Hematopoietic multipotent progenitor cell treated with erythropoietin and hydrocortisone succinate and interleukin-3 and kit ligand, for 6 days (in vitro differentiated cells): ENCODE measurements at places on chromosomes 3 and 15.

GRCh38 chr15:62658498-62658897 lies 384.0 kb upstream of the TPM1 start:
- DNase-seq = no peak

DNA sequence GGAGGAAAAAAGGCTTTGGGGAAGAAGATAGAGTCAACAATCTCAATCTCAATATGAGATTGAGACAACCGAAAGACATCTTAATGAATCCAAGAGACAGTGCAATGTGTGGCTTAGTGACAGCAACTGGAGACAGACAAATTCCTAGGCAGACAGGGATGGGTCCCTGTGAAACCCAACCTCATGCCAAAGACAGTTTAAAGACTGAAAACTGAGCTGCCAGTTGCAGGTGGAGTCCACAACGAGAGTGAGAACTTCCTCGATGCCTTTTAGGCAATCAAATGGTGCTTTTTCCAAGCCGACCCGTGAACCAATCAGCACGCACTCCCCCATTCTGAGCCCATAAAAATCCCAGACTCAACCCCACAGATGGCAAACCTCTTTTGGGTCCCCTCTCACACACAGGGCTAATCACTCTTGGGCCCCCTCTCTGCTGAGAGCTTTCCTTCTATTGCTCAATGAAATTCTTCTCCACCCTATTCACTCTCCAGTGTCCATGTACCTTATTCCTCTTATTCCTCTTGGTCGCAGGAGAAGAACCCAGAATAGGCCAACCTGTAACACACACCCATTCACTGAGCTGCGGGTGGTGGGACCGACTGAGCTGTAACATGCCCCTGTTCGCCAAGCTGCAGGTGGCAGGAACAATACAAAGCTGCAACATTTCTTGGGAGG lies 34.8 kb downstream of the ZMAT3 start:
- DNase-seq = no peak

GRCh38 chr3:138036572-138036971 lies 26.6 kb downstream of the CLDN18 start:
- no peak for DNase-seq

DNA sequence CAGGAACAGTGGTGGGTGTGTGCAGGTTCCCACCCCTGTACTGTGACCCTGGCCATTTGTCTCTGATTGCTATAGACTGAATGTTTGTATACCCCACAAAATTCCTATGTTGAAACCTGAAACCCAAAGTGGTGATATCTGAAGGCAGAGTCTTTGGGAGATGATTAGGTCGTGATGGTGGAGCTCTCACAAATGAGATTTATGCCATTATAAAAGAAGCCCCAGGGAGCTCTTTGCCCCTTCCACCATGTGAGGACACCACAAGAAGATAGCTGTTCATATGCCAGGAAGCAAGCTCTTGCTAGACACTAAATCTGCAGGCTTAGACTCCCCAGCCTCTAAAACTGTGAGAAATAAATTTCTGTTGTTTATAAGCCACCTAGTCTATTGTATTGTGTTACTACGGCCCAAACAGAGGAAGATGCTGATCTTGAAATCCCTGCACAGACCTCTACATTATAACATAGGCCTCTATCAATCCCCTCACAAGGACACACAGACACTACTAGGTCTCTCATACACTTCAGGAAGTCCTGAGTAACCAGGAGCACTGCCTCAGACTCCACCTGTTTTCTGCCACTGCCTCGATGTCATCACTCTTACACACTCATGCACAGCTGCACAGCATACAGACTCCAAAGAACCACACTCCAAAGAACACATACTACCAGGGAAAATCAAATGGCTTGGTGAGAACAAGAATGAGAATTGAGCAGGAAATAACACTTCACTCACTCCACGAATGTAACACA lies 14.7 kb downstream of the IGSF11 start:
- no peak for DNase-seq

GRCh38 chr3:113277941-113278598 lies 66.7 kb downstream of the BOC start:
- DNase-seq = no peak

- DNase-seq = peak; percentile 37
Observed at GRCh38 chr3:197597335-197597734, 41.6 kb upstream of the BDH1 start.

DNA sequence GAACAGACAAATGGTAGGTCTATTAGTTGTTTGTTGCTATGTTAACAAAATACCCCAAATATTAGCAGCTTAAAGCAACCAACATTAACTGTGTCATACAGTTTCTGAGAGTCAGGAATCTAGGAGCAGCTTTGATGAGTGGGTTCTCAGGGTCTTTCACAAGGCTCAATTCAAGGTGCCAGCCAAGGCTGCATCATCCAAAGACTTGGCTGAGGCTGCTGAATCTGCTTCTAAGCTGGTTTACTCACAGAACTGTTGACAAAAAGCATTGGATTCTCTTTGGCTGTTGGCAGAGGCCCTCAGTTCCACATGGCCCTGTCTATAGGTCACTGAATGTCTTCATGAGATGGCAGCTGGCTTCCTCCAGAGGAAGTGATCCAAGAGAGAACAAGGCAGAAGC lies 40.3 kb upstream of the TSC22D2 start:
- DNase-seq = no peak

GRCh38 chr3:149332227-149332765 lies 1.1 kb downstream of the TM4SF18 start:
- no peak for DNase-seq

DNA sequence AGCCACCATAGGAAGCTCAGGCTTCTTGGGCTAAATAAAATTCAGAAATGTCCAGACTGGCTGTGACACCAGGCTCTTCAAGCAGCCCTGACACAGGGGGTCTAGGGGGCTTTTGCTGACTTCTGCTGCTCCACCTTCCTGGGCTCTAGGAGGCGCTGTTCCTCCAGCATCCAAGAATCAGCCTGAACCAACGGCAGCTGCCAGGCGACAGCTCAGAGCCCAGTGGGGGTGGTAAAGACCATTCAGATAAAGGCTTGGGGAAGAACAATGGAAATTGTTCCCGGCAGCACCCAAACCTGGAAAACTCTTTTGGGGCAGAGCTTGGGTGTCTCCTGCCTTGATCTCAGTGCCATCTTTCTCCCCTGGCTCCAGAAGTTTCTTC lies 21.6 kb upstream of the PSTPIP1 start:
- peak; percentile 53 for DNase-seq

- DNase-seq = peak; percentile 70
Observed at GRCh38 chr3:138347960-138348753, at the start of gene MRAS. Gene MRAS, plus strand, starts transcription at chr3:138348579. Its CDS starts 24,305 bp downstream, at chr3:138372884.

DNA sequence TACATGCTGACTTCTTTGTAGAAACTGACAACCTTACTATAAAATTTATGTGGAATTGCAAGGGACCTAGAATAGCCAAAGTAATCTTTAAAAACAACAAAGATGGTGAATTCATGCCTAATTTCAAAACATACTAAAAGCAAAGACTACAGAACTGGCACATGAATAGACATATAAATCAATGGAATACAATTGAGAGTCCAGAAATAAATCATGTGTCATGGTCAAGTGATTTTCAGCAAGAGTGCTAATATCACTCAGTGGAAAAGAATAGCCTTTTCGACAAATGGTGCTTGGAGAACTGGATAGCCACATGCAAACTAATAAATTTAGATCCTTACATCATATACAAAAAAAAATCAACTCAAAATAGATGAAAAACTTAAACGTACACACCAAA lies 8.7 kb downstream of the IMPG2 start:
- DNase-seq = no peak

- DNase-seq = peak; percentile 63
Observed at GRCh38 chr15:77034695-77035489, 36.0 kb downstream of the TSPAN3 start.

- DNase-seq = peak; percentile 50
Observed at GRCh38 chr3:141305436-141305835, 62.9 kb upstream of the ZBTB38 start.

DNA sequence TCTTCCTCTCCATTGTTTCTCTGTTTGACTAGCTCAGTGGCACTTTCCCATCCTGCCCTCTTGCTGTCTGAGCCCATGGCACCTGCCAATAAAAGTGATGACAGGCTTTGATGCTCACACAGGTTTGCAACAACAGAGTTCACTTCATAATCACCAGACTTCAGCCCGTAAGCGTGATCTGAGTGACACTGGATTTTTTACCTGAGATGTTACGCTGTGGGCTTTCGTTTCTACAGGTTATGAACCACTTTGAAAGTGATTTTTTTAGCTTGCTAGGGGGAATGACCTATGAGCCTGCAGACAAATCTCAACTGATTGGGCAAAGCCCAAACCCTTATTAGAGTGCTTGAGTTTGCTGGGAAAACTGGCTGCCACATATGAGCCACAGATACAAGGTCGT lies 173.9 kb upstream of the ICE2 start:
- DNase-seq = no peak

- DNase-seq = no peak
Observed at GRCh38 chr3:153350420-153350819, 188.4 kb downstream of the RAP2B start.

DNA sequence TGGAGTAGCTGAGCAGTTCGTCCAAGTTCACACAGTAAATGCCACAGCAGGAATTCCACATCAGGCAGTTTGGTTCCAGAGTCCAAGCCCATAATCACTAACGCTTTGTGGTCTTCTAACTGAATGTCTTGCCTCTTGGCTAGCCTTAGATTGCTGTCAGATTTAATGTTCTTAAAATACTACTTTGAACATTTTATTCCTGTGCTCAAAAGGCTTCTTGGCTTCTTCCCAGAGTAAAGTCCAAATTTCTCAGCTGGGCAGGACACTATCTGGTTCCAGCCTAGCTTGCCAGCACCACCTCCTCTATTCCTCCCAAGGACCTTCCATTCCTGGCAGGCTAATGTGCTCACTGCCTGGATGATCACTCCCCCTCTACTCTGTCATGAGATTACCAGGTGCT lies 256.9 kb downstream of the SQOR start:
- no peak for DNase-seq

- DNase-seq = peak; percentile 29
Observed at GRCh38 chr15:101625184-101625583, 27.0 kb downstream of the TM2D3 start.

DNA sequence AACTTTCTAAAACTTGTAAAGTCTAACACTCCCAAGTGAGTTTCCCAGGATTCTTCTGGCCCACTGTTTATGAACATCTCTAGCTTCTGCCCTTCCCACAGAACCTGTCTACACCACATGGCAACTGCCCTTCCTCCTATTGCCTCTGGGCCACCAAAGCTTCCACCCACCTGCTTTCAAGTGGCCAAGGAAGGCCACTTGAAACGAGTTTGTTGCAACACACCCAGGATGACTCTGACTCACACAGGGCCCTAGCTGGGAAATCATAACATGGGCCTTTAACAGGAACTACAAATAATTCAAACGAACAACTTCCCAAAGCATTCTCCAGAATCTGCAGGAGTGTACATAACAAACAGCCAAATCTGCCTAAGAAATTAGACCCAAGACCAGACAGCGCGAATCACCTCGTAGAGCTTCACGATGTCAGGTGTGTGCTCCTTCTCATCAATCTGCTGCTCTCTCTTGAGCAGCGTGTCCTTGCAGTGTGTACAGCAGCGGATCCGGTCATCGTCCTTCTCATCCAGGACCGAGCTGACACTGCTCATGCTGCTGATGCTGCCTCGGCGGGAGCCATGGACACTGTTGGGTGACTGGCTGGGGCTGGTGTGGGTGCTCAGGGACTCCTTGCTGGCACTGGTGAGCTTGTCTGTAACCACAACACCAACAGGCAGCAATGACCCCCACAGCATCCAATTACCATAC lies 16.8 kb downstream of the RBSN start:
- DNase-seq = no peak

GRCh38 chr3:30510596-30510995 lies 95.8 kb upstream of the TGFBR2 start:
- no peak for DNase-seq

DNA sequence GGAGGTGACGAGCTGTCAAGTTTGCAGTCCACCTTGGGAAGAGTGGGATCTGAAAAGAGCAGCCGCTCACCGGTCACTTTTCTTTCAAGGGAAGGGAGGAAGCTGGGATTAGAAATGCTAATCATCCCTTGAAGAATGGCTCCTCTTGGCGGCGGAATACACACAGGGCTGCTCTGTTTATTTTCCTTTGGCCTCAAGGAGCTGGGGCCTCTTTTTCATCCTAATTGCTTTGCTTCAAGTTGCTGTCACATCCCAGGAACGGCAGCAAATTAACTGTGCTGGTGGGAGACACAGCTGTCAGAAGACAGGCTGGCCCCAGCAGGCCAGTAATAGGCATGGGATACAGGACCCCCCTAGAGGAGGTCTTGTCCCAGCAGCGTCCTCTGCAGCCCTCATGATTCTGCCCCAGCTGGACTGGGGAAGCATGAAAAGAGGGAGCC lies 6.7 kb downstream of the KBTBD13 start:
- DNase-seq = no peak

GRCh38 chr15:93042691-93043378 lies 46.2 kb downstream of the RGMA start:
- DNase-seq = no peak

DNA sequence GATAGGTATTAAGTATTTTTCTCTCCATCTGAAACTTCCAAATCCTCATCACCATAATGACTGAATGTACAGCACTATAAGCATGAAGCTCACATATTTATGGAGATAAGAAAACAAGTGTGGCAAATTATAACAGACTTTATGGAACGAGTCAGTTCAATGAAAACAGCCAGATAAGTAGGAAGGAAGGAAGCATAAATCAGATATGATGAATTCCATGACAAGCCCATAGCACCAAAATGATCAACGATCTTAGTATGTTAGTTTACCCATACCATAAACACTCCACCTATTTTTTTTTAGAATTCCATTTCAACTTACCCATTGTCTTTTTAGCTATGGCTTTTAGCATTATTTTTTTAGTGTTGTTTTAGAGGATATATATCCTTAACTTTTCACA lies 169.5 kb downstream of the TNIK start:
- DNase-seq = no peak

DNA sequence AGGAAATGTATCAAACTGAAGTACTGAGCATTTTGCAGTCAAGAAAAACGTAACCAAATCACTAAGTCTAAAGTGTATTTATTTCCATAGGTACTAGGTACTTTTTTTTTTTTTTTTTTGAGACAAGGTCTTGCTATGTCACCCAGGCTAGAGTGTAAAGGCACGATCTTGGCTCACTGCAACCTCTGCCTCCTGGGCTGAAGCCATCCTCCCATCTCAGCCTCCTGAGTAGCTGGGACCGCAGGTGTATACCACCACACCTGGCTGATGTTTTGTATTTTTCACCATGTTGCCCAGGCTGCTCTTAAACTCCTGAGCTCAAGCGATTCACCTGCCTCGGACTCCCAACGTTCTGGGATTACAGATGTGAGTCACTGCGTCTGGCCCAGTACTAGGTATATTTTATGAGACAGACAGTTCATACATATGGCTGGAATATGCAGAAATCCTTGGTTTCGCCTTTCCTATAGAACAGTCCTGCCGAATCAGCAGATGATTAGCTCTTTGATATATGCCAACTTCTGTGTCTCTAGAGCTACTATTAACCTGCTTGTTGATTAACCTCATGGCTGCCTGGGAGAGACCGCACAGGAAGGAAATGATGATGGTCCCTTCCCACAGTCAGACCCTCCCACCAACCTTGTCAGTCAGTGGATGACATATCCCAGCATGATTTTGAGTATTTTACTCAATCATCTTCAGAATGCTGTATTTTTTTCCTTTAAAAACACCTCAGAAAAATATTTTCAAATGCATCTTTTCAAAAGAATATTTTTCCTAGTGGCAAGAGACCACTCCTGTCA lies 32.3 kb downstream of the TMOD3 start:
- DNase-seq = peak; percentile 44
